ENCODE measurements at places on chromosomes 6 and 20.

- DNase-seq = no peak
These were observed 85.6 kb upstream of the PTPRK start for GRCh38 chr6:128605961-128606360.

- DNase-seq = no peak
These were observed 5.2 kb downstream of the MAFB start for GRCh38 chr20:40683894-40684268.

DNA sequence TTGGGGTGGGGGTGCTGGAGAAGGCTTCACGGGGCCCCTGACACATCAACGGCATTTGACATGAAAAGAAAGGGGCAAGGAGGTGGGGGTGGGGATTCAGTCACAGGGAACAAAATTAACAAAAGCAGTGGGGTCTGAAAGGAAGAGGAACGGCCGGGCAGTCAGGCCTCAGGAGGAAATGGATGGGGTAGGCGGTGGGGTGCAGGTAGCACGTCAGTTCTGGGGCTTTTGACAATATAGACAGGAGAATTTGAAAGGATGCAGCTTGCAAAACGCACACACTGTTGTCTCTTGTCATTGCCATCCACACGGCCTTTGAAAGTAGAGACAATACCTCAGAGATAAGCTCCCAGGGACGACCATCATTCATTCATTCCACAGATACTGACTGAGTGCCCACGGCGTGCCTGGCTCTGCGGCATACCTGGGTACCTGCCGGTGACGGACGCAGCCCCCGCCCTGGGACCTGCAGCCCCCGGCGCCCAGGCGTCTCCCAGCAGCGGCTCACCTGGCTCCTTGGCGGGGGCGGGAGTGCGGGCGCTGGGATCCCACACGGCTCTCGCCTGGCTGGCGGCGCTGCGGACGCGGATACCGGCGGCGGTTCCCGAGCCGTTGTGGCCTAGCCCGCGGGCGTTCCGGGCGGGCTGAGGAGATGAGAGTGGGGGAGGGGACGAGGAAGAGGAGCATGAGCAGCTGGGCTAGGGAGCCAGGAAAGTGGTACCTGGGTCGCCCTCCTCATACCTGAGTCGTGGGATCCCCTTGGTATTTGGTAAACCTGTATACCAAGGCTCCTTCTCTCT, at the start of gene SLC26A8:
TSS of gene SLC26A8 (minus strand) at position 646 of the 800 bp plus-strand sequence. CDS start 4,934 bp downstream, outside the sequence.
- DNase-seq = no peak

- DNase-seq = no peak
These were observed 5.4 kb downstream of the SERINC3 start for GRCh38 chr20:44516491-44516890.

GRCh38 chr20:38723848-38724625, at the start of gene SLC32A1:
TSS of gene SLC32A1 (plus strand) at chr20:38724486. CDS start at chr20:38724725, 239 bp downstream.
- no peak for DNase-seq

DNA sequence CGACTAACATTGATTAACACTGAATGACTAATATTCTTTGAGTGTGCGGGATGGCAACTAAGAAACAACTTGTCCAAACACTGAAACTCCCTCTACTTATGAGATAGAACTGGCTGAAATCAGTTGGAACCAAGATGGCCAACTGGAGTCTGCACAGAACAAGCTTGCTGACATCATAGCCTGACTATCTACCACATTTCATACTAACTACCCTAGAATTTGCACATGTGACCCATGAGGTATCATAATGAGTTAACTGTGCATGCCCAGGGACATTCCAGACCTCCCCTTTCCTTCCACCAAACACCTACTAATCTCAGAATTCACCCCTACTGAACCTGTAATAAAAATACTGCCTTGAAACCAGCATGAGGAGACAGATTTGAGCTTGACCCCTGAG, 43.2 kb downstream of the PHIP start:
- DNase-seq = no peak

Data from suppressor macrophage treated with lipopolysaccharide for 4 hours (primary cell).